Stimulated activated CD8-positive, alpha-beta memory T cell treated with anti-CD3 and anti-CD28 coated beads, Interleukin-7, amount 100 ng/mL, for 1 hour (primary cell): ENCODE measurements at places on chromosomes 12 and 14.

DNA sequence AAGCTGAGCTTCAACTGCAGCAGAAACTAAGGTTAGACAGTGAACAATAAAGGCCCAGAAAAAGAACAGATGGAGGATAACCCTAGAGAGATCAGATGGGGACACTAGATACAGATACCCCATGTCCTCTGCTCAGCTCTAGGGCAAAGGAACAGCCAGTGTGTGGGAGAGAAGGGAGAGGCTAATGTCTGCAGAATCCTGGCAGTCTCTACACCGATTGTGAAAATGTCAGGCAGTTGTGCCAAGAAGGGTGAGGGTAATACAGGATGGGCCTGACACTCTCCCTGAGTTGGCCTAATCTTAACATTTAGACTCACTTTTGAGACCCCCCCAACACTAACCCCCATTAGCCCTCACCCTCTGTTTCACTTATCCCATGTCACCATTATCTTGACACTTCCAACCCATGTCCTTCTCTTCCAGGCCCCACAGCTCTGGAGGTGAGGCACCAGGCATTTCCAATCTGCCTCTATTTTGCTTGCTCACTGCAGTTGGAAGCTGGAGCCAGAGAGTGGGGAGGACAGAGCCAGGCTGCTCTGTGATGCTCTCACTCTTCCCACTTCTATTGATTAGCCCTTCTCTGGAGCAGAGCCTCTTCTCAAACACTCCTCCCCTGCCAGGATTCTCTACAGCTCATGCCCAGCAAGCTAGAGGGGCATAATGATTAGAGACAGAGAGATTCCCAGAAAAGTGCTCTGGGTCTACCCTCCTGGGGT, 3.0 kb upstream of the BLOC1S1 start:
- no peak for DNase-seq

- no peak for DNase-seq
Observed at GRCh38 chr14:21384494-21384851, 654 bp upstream of the SUPT16H start.

DNA sequence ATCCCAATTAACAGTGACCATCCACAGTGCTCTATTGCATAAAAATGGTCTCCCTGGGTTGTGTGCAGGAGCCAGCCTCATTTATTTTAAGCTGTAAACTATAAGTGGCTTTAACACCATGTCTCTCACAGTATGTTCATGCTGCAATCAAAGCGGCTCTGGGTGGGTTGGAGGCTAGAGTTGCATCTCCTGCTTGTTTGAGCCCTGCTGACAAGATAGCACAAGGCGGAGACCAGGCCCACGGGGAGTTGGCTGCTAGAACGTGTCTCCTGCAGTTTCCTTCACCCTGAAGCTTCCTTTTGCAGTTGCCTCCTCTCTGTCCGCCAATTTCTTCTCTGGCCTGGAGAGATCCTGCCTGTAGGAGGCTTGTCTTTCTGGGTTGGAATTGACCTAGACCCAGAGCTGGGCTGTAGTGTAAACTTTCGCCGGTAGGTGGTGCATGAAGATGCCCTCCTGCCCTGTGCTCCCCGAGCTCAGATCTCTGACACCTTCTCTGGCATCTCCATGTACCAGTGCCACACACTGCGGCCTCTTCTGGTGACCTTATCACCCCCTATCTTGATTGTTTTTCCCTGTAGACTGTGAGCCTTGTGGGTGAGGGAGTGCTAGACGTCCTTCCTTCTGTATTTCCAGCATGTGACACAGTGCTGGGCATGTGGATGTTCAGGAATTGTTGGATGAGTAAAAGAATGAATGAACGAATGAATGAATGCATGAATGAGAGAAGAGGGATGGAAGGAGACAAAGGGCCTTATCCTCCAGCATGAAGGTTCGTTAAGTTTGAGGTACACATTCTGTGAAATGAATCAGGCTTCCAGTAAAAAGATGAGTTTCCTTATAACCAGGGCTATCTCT, 10.4 kb downstream of the OTUB2 start:
- DNase-seq, result peak; percentile 60

DNA sequence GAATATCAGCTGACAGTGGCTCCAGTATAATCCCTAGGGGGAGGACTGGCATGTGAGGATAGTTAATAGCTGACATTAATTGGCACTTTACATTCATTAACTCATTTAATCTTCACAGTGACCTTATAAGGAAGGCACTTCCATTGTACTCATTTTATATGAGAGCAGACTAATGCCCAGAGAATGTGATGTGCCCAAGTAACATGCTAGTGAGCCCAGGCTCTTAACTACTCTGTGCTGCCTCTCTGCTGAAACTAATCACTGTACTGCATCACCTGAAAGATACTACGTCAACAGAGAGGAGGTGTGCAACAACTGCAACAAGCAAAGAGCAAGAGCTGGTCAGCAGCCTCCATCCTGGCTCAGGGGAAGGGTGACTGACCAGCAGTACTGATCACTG, 40.1 kb downstream of the GALNT4 start:
- DNase-seq, result no peak

GRCh38 chr12:53208877-53209463, 1.9 kb upstream of the ITGB7 start:
- DNase-seq, result no peak

DNA sequence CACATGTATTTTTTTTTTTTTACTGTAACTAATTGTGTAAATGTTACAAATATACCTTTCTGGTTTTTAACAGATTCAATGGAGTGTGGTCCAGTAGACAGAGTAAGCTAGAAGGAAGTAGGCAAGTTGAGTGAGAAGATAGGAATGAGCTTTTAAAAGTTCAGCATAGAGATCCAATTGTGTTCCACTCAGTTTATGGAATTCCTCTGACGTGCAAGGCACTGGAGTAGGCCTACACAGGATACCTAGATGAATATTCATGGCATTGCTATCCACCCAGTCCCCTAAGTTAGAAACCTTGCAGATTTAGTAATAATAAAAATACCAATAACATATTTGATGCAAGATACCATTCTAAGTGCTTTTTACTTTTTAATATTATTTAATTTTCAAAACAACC, 225.6 kb upstream of the ARID2 start:
- DNase-seq, result no peak

DNA sequence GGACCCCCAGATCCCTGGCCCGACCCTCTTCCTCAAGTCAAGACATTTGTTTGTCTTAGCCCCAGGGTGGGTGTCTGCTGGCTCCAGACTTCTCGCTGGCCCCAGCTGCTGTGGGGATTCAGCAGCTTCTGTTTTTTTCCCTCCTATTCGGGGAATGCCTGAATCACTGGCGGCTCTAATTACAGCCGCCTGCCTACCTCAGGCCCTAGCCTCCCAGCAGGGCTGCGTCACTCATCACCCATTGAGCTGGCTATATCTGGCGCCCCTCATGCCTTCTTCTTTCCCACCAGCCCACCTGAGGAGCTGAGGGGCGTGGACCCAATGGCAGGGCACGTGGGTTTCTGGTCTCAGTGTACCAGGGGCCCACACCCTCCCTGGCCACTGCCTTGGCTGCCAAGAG, 10.1 kb downstream of the KRT80 start:
- no peak for DNase-seq

DNA sequence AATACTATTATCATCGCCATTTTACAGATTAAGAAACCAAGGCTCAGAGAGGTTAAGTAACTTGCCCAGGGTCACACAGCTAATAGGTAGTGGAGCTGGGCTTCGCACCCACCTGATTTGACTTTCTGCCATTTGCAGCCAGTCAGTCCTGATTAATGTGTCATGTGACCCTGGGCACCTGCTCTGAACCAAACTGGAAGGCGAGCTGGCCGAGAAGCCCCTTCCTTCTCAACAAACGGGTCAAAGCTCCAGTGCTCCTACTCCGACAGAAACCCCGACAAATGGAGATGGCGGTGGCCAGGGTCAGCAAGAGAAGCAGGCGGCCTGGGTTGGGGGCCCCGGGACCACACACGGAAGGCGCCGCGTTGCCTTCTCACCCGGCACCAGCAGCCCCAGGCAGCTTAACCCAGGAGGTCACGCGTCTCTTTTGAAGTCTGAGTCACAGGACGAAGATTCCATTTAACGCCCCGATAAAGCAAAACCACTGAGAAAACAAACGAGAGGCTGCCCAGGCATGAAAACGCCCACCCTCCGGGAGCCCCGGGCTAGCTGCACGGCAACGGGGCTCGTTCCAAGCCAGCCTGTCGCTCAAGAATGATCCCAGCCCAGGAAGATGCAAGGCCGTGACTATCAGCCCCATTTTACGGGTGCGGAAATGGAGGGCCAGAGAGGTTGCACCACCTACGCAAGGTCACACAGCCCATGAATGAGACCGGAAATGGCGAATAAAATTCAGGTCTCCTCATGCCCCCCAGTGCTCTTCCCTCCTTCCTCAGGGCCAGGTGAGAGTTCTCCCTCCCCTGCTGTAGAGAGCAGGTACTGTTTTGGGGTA, 124.8 kb downstream of the SCARB1 start:
- DNase-seq, result no peak

DNA sequence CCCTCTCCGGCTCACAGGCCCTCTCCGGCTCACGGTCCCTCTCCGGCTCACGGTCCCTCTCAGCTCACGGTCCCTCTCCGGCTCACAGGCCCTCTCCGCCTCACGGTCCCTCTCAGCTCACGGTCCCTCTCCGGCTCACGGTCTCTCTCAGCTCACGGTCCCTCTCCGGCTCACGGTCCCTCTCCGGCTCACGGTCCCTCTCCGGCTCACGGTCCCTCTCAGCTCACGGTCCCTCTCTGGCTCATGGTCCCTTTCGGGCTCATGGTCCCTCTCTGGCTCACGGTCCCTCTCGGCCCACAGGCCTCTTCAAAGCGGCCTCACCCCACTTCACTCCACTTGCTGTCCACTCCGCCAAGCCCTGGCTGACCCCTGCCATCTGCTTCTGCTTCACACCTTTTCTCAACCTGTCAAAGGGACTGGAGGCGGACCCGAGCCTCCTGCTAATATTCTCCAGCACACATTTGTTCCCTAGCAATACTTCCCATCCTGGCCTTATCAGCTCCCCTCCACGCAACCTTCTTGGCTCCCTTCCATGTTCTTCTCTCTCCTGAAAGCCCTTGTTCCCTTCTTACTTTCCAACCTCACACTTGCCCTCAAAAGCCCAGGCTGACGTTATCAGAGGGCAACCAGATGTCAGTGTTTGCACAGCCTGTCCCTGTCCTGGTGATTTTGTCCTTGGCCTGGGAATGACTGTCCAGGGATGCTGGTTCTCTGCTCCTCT, 176.7 kb downstream of the CALM1 start:
- DNase-seq, result no peak

- no peak for DNase-seq
Observed at GRCh38 chr14:39668449-39668848, 236.2 kb upstream of the FBXO33 start.

DNA sequence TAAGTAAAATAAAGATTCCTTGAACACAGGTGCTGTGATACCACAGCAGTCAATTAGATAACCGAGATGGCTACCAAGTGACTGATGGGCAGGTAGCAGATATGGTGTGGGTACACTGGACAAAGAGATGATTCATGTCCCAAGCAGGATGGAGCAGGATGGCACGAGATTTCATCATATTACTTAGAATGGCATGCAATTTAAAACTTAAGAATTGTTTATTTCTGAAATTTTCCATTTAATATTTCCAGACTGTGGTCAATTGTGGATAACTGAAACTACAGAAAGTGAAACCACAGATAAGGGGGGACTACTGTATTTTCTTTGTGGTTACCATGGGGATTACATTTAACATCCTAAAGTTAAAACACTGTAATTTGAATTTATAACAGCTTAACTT, 7.5 kb upstream of the ZFP36L1 start:
- DNase-seq, result no peak

- no peak for DNase-seq
Observed at GRCh38 chr14:68308726-68309520, 483.9 kb downstream of the ZFP36L1 start.

- DNase-seq, result no peak
Observed at GRCh38 chr12:106247674-106248311, at the start of gene CKAP4. Gene CKAP4 (minus strand): TSS chr12:106248020. CDS start chr12:106247851, 169 bp downstream.

- no peak for DNase-seq
Observed at GRCh38 chr14:34436118-34436905, 25.7 kb downstream of the SPTSSA start.

- no peak for DNase-seq
Observed at GRCh38 chr14:93281937-93282336, 50.9 kb downstream of the BTBD7 start.

GRCh38 chr12:99380701-99381100, 266.9 kb upstream of the GARIN6 start:
- no peak for DNase-seq

DNA sequence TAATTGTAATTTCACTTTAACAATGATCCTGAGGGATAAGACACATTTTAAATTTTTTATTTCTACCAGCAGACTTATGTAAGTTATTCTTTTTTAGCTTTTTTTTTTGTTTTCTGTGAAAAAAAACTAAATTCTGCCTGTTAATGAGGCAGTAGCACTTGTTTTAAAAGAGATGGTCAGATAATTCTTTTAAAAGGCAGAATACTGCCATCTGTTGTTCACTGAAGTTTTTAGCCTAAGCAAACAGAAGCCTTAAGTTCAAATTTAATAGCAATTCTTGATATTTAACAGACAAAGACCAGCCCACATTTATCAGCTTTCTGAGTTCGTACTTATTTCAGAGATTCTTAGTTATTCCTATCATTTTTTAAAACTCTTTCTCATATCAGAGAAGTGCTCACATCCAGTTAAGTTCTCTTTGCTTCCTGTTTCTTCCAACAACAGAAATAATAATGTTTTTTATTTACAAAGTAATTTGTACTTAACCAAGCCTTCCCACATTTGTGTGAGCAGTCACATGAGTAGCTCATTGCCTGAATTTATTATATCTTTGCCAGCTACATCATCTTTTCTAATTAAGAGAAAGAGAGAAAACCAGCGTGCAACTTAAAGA, 93.4 kb upstream of the SLCO1C1 start:
- DNase-seq, result no peak

- DNase-seq, result no peak
Observed at GRCh38 chr14:37870632-37871346, 275.4 kb downstream of the TTC6 start.

DNA sequence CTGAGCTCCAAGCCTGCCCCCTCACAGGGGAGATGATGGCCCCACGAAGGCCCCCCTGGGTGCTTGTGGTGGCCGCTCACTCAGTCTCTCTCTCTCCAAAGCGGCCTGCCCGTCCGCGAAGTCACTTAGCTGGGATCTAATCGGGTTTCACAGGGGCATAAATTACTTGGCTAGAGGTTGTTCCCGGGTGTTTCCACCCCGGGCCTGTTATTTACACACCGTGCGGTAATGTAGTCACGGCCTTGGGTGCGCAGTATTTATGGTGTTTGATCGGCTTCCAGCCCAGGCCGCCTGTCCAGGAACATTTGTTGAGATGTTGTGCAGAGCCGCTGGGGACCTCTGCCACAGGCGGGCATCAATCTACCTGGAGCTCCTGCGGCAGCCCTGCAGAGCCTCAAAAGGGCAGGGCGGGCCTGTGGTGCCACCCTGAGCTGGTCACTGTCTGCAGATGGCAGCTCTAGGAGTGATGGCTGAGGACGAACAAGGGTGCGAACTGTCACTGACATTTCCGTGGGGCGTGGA, 91.2 kb downstream of the KIF26A start:
- DNase-seq, result no peak

DNA sequence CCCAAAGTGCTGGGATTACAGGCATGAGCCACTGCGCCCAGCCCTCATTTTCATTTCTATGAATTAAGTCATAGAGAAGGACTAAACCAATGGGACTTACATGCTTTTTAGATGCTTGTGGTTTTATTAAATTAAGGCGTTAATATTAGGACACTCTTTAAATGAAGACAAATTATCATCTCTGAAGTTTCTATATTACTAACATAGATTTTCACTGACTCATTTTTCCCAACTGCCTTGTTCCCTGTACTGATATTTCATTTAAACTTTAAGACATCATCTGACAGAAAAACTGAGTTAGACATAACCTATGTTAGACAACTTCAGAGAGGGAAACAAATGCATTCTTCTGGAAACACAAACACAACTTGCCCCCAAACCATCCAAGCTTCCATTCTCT, 99.8 kb downstream of the BTG1 start:
- DNase-seq, result no peak
